Esophagus muscularis mucosa (tissue), 4 donors: ENCODE measurements at places on chromosomes 7 and 10. TPM values are rescaled to one million over a fixed set of nuclear protein-coding genes. Genes with fewer than 3 reads are reported as not detected.

GRCh38 chr10:11533328-11533781 lies 78.1 kb downstream of the USP6NL start:
- no peak overlapping the region for H3K4me3 ChIP-seq
- H3K27ac ChIP-seq = no peak overlapping the region

DNA sequence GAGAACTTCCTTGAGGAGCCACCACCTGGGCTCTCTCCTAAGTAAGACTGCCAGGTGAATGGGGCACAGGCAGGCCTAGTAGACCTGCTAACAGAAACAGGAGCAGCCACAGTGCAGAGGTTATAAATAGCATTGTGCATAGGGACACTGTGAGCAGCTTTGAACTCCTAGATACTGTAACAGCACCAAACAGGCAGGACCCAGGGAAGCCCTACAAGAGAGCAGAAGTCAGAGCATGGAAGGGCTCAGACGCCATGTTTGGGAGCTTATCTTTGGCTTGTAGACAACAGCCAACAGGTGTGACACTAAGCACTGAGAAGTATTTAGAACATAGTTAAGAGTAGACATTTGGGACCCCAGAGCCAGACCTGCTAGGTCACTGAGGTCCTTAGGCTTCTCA lies 14.5 kb downstream of the XRCC2 start:
- no peaks in the 10 kb centered on the region for H3K36me3 ChIP-seq
- H3K4me3 ChIP-seq = no peak overlapping the region
- no peaks in the 10 kb centered on the region for H3K27me3 ChIP-seq
- no peaks in the 10 kb centered on the region for H3K4me1 ChIP-seq

GDF2 gene
- total RNA-seq = not detected

GRCh38 chr7:113015034-113015645 lies 71.5 kb downstream of the GPR85 start:
- no peak overlapping the region for H3K4me3 ChIP-seq
- H3K4me1 ChIP-seq = no peaks in the 10 kb centered on the region
- no peak overlapping the region for H3K27ac ChIP-seq
- H3K36me3 ChIP-seq = no peaks in the 10 kb centered on the region

DNA sequence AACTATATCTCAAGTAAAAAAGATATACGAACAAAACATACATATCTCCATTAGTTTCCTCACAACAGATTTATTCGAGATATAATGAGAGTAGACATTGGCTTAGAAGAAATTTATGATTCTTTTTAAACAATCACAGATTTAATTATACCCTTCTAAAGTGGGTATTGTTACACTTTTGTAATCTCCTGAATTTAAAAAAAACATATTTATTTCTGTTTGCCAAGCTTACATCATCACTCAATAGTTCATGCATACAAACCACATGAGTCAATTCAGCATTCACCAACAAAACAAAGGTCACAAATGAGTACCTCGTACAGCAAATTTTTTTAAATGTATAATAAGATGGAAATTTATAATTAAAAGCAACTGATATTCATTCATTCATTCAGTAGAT lies 17.6 kb downstream of the LRRN3 start:
- no peak overlapping the region for H3K27ac ChIP-seq
- peaks cover 8% of the 10 kb centered on the region for H3K4me1 ChIP-seq
- DNase-seq = no peak
- H3K27me3 ChIP-seq = no peaks in the 10 kb centered on the region
- no peak overlapping the region for H3K4me3 ChIP-seq

FAM25A gene
- total RNA-seq = not detected
